Fibroblast of the conjunctiva (primary cell): ENCODE measurements at places on chromosomes 16 and 17.
A peak's percentile ranks its signal among the peaks of the same experiment; 100 is the strongest.

- no peak for DNase-seq
These were observed 3.4 kb upstream of the HLF start for GRCh38 chr17:55261311-55261710.

DNA sequence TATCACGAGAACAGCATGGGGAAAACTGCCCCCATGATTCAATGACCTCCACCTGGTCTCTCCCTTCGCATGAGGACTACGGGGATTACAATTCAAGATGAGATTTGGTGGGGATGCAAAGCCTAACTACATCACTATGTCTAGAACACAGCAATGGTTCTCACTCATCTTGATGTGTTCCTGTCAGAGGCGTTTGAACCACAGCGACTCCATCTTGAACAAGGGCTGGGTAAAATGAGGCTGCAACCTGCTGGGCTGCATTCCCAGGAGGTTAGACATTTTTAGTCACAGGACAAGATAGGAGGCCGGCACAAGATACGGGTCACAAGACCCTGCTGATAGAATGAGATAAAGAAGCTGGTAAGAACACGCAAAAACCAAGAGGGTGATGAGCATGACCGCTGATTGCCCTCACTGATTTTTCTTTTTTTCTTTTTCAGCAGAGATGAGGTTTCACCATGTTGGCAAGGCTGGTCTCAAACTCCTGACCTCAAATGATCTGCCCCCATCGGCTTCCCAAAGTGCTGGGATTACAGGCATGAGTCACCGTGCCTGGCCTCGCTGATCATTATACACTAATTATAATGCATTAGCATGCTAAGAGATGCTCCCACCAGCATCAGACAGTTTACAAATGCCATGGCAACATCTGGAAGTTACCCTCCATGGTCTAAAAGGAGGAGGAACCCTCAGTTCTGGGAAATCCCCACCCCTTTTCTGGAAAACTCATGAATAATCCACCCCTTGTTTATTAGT is 3.0 kb upstream of the PPY start:
- no peak for DNase-seq

DNA sequence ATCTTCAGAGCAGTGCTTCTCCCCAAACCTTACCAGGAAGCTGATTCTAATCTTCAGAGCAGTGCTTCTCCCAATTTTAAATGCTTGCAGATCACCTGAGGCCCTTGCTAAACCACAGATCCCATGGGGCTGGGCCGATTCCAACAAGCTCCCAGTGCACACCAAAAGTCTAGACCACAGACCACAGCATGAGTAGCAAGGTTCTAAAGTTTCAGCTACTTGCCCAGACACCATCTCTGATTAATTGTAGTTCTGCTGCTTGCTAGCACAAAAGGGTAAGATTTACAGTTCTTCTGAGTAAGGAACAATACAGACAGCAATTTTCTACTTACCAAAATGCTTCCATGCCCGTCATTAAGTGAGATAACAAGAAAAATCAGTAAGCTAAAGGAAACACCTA is 12.2 kb downstream of the CLEC3A start:
- no peak for DNase-seq

DNA sequence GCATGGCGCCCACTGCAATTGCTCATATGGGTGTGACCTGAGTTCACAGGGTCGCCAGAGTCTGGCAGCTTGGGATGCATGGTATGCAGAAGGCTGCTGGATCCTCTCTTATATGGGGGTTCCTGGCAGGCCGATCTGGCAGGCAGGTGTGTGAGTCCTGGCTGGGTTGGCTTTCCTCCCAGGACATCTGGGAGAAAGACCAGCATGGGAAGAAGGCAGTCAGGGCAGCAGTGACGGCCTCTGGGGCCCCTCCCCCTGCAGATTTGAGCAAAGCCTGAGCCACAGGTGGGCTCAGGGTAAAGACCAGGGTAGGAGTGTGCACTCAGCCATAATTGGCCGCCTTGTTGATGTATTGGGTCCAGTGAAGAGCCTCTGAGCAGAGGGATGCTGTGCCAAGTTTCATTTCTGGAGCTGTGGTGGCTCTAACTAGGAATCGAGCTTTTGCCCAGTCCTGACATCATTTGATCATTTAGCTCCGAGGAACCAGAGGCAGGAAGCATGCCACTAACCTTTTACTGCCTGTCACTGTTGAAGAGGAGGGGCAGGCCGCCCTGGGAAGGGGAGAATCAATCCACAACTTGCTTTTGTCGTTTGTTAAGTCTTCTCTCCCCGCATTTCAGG is 174.3 kb downstream of the CCDC182 start:
- DNase-seq = no peak

- DNase-seq = no peak
These were observed 16.2 kb downstream of the RPH3AL start for GRCh38 chr17:336110-337021.

DNA sequence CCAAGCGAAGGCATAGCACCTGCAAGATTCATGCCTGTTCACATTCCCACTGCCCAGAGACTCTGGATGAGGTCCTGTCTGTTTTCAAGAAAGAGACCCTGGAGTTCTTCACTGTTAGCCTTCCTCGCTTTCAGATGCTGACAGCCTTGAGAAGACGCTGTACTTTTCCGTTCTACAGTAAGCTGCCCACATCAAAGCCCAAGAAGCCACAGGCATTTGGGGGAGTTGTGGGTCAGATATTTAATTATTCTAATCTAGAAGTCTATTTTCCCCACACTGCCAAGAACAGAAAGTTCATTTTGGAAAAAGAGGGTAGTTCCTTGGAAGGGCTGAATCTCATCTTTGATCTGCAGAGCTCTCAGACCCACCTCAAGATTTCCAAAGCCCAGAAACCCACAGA is 127.9 kb downstream of the AXIN2 start:
- no peak for DNase-seq

- no peak for DNase-seq
These were observed 41.7 kb downstream of the PGS1 start for GRCh38 chr17:78419970-78420815.

DNA sequence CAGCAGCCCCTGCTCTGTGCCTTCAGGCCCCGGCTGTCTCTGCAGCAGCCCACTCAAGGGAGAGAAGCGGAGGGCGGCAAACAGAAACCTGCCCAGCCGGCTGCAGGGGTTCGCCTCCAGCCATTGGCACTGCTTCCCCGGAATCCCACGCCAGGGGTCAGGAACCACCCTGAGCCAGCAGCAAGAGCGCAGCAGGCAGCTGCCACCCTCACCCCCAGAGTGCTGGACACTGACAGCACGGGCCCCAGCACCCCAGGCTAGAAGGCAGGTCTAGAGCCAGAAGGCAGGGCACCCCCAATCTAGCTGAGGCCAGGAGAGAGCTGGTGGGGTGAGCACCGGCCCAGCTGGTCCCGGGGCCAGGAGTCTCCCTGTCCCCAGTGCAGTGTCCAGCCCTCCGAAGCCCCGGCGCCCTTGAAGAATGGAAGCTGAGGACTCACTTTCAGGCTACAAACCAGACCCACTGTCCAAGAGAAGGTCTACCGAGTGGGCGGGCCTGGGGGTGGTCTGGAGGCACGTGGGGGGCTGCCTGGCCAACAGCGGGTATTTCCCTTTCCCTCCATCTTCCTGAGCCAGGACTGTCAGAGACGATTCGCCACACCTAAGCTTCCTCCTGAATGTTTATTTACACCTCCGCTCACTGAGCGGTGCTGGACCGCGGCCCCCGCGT is 8.4 kb downstream of the UBALD2 start:
- DNase-seq = no peak

DNA sequence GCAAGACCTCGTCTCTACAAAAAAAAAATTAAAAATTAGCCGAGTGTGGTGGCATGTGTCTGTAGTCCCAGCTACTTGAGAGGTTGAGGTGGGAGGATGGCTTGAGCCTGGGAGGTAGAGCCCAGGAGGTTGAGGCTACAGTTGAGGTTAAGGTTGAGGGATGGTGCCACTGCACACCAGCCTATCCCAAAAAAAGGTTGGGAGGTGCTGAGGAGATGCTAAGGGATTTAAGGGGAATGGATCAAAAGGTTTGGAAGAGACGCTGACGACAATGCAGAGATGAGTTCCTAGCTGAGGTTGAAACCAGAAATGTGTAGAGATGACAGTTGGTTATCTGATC is 4.7 kb upstream of the NSMCE1 start:
- DNase-seq = no peak

DNA sequence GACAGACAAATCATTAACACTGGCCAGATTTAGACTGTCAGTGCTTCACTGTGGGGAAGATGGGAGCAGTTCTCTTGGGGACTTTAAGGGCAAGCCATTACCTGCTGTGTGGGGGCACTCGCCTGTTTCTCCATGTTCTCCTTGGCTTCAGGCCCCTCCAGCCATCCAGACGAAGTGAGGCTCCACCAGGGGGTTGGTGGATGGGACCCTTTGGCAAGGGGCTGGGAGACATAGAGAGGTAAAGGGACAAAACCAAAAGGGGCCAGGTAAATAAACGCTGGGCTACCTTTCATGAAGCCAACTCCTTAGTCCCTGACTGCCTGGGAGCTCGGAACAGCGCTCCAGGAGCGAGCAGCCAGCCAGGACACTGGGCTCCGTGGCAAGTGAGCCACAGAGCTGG is 14.0 kb downstream of the TBX4 start:
- DNase-seq = no peak

DNA sequence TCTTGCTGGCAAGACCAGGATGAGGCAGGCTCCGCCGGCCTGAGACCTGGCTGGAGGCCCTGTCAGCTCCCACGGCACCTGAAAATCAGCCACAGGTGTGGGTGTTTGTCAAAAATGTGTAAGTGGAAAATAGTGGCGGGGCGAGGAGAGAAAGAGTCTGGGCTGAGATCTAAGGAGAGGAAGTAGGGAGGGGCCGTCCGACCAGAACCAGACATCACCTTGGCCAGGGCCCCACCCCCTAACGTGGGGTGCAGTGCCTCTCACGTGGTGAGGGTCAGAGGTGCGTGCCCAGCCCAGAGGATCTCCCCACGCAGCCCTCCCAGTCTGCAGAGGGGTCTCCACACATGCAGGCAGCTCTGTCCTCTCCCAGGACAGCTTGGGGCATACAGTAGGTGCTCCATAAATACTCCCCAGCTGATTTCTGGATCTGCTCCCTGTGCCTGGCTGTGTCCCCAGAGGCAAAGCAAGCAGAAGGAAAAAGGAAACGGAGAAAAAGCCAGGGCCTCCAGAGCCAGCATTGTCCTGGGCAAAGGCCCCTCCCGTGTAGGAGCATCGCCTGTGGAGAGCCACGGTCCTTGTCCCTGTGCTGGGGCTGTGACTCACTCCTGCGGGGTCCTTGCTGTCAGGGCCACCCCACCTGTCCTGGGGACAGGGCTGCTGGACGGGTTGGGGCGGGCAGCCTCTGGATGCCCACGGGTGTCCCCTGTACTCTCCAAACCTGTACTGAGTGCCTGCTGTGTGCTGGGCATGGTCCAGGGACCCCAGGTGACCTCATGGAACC is 16.7 kb downstream of the ZFPM1 start:
- DNase-seq = no peak

- peak; percentile 86 for DNase-seq
These were observed 5.7 kb downstream of the DLG4 start for GRCh38 chr17:7213895-7214299.

DNA sequence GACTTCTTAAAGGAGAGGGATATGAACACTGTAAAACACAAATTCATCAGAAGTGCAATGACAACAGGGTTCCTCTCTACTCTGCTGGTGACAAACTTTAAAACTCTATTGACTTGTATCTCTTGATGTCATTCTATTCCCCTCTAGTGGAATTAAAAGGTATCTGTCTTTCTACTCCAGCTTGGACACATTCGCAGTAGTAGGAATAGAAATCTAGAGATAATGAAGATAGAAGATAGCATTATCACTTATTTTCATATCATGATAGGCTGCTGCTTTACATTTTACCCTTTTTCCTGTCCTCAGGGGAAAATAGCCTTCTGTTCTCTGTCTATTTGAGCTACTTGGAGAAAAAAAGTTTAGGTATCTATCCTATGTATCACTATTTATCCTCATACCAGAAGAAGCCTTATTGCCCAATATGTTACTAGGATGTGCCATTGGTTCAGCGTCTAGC is 209.6 kb upstream of the CACNG5 start:
- no peak for DNase-seq
